ENCODE measurements at places on chromosomes 6 and 20.

DNA sequence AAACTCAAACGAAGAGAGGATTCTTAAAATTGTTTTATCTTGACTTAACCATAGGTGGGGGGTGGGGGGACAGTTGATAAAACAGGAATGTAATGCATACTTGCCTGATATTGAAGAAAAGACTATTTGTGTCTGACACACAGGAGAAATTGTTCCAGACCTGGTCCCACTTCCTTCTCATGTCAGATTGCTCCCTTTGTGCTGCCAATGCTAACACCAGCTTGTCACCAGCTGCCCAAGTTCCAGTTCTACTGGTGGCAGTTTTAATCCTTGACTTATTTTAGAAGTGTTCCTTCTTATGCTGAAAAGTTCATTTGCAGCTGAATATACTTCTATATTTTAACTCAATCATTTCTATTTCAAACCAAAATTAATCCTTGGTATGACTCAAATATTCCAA lies 127.3 kb downstream of the GMDS start:
- DNase-seq: no peak

- peak; percentile 73 for DNase-seq
Measured at GRCh38 chr6:53119772-53120409, 28.8 kb downstream of the GCM1 start.

GRCh38 chr6:159061805-159062563 lies 17.2 kb upstream of the TAGAP start:
- no peak for DNase-seq

DNA sequence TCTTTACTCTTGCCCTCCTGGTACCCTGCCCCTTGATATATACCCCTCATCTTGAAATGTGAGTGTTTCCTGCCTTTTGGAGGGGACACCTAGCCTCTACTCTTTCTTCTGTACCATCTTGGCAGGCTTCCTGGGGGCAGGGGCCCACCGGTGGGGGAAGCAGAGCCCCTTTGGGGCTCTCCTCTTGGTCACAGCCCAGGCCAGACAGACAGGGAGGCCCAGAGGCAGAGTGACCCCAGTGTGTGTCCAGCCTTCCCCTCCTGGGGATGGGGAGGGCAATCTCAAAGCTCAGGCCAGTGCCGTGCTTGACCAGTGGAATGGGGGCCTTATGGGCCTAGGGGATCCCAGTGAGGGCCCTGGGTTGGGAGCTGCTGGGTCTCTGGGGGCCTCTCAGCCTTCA lies 3.6 kb downstream of the ADAM33 start:
- no peak for DNase-seq

DNA sequence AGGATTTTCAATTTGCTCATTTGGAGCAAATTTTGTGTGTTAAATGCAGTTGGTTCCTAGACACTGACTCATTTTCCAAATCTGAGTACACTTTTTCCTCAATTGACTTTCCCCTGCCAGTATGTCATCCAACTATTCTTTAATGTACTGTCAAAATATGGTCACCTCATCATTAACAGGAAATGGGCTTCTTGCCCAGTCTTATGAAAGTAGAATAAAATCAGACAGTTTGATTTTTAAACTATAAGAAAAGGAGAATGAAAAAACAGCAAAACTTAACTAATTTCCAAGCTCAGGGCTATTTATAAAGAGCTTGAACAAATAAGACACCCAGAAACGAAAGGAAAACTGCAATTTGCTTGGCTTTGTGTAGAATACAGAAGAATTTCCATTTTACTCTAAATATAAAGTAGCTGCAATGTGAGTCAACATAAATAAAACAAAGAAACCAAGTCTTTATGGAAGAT lies 43.7 kb upstream of the RAB23 start:
- DNase-seq: no peak

GRCh38 chr6:23989885-23990533 lies 136.0 kb upstream of the NRSN1 start:
- DNase-seq: peak; percentile 19

- DNase-seq: no peak
Measured at GRCh38 chr20:36391456-36391855, 85.3 kb downstream of the DLGAP4 start.

DNA sequence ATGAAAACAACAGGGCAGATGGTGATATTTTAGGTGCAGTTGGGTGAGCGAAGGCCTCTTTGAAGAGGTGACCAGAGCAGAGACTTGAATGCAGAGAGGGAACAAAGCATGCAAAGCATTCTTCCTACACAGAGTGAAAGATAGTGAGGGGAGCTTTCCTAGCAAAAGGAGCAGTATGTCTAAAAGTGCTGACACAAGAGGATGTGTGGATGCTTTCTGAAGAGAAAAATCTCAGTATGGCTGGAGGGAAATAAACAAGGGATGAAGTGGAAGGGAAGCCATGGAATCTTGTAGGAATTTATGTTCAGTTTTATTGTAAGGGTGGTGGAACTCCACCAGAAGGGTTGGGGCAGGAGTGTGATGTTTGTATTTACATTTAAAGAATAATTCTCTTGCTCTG lies 128.6 kb downstream of the F13A1 start:
- no peak for DNase-seq

- DNase-seq: no peak
Measured at GRCh38 chr6:25022140-25022553, 86.4 kb upstream of the RIPOR2 start.

Data from NCI-H748 treated with DMSO at 0.1 percent for 48 hours (cell line).